ENCODE measurements at places on chromosomes 16 and 17.

GRCh38 chr16:47045023-47045422 is 71.5 kb upstream of the DNAJA2 start:
- DNase-seq: no peak

GRCh38 chr16:24670623-24671454 is 58.6 kb upstream of the TNRC6A start:
- no peak for DNase-seq

DNA sequence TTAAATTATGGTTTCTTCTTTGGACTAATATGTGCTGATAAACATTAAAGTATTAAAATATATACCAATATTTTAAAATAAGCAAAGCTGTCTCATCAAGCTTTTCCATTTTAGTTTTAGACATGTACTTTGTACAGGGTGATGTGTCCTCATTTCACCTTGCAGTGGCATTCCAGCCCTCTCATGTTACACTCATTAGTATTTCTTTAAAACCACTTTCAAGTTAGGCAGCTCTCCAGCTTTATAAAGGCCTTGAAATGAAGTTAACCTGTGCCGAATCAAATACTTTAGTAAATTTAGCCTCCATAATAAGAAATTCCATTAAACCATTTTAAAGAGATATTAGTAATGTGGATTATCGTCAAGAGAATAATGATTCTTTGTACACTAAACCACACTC is 107.6 kb upstream of the HLF start:
- DNase-seq: no peak

- no peak for DNase-seq
Observed at GRCh38 chr17:65504141-65504540, 57.3 kb downstream of the AXIN2 start.

DNA sequence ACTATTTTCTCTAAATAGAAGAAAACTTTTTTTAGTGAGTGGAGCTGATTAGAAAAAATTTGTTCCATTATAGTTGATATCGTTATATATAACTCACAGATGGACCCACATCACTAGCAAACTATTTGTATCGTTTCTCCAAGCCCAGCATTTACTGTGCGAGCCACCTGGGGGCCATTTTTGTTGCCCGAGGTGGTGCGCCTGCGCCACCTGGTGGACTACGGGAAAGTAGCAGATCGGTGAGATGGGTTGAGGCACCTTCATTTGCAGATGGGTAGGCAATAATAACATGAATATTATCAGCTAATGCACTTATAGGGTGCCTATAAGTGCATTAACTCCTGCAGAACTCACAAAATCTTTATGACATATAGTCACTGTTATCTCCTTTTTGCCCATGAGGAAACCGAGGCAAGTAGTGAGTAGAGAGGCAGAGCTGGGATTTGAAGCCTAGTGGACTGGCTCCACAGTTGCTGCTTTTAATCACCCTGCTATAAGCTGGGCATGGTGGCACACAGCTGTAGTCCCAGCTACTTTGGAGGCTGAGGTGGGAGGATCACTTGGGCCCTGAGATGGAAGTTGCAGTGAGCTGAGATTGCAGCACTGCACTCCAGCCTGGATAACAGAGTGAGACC is 23.2 kb upstream of the NTN1 start:
- peak; percentile 81 for DNase-seq

GRCh38 chr17:29434550-29434949 is 44.4 kb downstream of the TAOK1 start:
- no peak for DNase-seq

DNA sequence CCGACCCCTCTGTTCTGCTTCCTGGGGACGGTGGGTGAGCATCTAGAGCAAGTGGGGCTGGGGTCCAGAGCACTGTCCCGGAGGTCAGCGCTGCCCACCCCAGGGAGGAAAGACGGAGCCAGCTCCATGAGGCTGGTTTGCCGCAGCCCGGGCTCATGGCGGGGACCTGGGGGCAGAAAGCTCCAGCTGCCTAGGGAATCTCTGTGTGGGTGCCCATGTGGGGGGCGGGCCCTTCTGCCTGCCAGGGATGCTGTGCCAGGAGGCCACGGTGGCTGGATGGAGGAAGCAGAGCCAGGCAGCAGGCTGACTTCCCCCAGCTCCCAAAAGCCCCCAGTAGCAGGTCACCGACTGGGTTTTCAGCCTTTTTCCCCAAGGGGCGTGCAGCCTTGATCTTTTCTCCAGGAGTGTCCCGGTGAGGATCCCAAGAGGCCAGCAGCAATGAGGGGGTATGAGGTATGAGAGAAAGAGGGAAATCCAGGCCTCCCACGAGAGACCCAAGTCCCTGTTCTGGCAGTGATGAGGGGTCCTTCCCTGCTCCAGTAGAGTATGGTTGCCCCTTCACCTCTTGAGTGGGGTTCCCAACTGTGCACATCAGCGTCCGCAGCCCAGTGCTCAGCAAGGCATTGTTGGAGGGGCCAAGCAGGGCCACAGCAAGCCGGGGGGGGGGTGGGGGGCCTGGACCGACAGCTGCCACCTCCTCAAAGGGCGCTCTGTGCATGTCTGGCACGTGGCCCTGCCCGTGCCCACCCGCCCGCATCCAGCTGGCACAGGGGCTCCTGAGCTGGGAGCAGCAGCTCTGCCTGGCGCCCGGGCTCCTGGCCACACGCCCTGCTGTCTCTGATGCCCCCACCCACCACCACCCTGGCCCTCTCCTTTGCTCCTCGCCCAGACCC is 15.6 kb upstream of the BCAR1 start:
- DNase-seq: no peak

DNA sequence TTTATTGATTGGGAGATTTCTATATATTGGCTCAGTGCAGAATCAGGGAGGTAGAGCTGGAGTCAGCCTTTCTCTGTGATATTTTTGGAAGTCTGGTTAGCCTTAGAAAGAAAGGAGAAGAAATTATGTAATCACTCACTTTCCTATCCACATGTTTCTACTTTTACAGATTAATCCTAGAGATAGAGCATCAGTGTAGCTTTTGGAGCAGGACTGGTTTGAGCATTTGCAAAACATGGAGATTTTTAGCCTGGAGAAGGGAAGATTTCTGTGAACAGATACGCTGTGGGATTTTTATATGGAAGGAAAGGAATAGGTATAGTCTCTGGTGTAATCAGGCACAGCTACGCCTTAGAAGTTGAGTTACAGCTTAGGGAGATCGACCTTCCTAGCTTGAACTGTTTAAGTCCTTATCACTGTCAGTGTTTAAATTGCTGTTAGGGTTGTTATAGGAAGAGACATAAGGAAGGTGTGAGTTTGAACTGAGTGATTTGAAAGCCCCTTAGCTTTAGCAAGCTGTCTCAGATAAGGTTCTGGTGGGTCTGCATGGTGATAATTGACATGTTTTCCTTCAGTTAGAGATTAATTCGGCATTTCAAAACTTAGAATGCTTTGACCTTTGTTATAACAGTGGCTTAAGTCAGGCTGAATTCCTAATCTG is 20.5 kb downstream of the METTL9 start:
- no peak for DNase-seq

GRCh38 chr16:26196310-26196709 is 504.6 kb downstream of the HS3ST4 start:
- DNase-seq: no peak

All from activated gamma-delta T cell treated with Interleukin-2 at 50 U/mL for 16 hours (primary cell).